ENCODE measurements at places on chromosomes 5 and 9.

DNA sequence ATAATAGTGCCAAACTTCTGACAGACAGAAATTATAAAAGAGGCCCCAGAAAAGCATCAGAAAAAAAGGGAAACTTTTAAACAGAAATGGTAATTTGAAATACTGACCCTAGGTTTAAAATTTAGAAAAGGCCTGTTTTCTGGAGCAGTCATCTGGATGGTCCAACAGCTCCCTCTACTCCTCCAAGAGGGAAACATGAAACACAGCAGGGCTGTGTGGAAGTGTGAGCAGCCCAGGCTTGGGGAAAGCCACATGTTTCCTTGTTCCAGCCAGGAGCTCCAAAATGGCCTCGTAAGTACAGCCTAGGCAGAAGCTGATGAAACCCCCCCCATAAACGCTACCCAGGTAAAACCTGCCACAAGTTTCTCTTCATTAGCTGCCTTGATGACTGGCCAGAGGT, 499.3 kb upstream of the ADAMTS16 start:
- DNase-seq = no peak

GRCh38 chr9:3656224-3656623, 130.4 kb upstream of the RFX3 start:
- no peak for DNase-seq

- DNase-seq = peak; percentile 2
Observed at GRCh38 chr9:80842389-80842788, 847.0 kb downstream of the TLE1 start.

- no peak for DNase-seq
Observed at GRCh38 chr9:94648185-94648584, 8.9 kb upstream of the FBP1 start.

- DNase-seq = no peak
Observed at GRCh38 chr9:137433916-137434431, 7.2 kb downstream of the ENTPD8 start.

DNA sequence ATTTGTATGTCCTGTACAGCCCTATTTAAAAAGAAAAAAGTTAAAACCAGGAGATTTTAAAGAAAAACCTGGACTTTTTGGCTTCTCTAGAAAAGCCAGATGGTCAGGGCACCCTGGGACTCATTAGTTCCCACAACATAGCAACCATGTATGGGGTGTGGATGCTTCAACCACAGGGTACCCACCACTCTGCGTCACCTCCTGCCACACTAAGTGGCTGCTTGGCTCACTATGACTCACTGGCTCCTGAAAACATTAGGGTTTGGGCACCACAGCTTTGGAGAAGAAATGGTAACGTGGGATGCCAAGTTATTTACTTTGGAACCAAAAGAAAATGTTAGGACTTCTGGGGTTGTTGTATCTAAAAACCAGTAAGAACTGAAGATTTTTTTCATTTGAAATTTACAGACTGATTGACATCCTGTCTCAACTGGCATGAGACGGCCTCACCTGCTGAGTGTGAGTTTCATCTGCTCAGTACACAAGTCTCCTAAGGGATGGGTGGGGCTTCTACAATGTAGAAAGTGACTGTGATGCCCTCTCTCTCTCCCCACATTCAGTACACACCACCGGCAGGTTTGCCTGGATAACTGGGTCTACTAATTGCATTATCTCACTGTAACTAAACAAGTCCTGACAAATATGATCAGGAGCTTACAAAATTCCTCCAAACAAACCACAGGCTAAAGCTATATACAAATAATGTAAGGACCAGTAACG, 103.9 kb downstream of the ESM1 start:
- DNase-seq = no peak

- DNase-seq = no peak
Observed at GRCh38 chr9:133597316-133597957, 11.8 kb downstream of the FAM163B start.

GRCh38 chr5:91145333-91145620, 237.8 kb downstream of the ARRDC3 start:
- DNase-seq = no peak

GRCh38 chr9:134557331-134557730, 84.3 kb upstream of the COL5A1 start:
- no peak for DNase-seq

GRCh38 chr9:126842977-126843799, 17.3 kb upstream of the ZBTB34 start:
- DNase-seq = no peak

GRCh38 chr5:135578305-135578684, 496 bp downstream of the CXCL14 start:
- DNase-seq = no peak

- DNase-seq = no peak
Observed at GRCh38 chr9:108664309-108665255, 191.2 kb downstream of the ACTL7B start.

- DNase-seq = no peak
Observed at GRCh38 chr5:87319469-87319868, 51.8 kb downstream of the RASA1 start.

DNA sequence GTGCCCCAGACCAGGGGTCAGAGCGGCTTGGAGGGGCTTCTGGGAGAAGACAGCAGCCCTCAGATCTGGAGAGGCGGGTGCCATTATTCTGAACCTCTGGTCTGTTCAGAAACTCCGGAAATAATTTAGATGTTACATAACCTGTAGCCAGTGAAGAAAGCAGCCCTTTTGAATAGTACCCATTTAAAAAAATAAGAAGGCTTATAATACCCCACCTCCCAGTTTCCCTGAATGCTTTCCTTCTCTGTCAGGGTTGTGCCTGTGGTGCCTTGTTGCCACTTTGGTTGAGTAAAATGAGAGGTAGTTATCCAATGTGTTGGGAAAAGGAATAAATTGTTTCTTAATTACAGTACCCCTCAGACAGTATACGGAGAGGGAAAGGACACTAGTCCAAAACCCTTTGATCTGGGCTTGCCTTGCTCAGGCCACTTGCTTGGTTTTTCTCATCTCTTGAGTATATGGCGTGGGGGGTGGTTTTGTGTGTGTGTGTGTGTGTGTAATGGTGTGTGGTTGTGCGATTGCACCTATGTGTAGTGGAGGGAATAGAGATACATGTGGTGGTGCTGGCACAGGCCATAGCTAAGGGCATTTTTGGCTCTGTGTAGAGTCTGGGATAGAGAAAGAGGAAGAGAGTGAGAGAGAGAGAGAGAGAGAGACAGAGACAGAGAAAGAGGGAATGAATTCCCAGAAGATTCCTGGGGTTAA, 59.1 kb upstream of the TLR4 start:
- DNase-seq = no peak

Data from hepatic stellate cell (primary cell).